Thymus (tissue), 14 donors: ENCODE measurements at places on chromosomes 1 and 21. TPM values are rescaled to one million over a fixed set of nuclear protein-coding genes. Genes with fewer than 3 reads are reported as not detected.

CHRM3 gene
- polyA plus RNA-seq: 0.11 TPM

OR14K1 gene
- not detected for polyA plus RNA-seq

GRCh38 chr1:235063068-235063765 lies 65.4 kb downstream of the TOMM20 start:
- DNase-seq: no peak

DNA sequence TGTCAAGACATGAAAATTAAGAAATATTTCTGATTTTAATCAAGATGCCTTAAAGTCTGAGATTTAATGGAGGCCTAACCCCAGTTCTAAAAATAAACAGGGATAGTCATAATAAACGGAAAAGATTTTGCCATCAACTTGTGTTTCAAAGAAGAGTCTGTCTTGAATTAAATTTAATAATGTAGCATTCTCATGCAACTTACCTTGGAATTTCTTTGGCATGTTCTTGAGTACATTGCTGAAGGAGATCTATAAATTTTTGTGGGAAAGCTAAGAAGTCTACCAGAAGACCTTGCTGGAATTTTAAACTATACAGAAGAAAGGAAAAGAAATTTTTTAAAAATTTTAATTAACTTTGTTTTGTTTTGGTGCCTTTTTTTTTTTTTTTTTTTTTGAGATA lies 10.6 kb downstream of the SASS6 start:
- DNase-seq: no peak

- DNase-seq: no peak
Measured at GRCh38 chr1:4468386-4468785, 186.0 kb upstream of the AJAP1 start.

DNA sequence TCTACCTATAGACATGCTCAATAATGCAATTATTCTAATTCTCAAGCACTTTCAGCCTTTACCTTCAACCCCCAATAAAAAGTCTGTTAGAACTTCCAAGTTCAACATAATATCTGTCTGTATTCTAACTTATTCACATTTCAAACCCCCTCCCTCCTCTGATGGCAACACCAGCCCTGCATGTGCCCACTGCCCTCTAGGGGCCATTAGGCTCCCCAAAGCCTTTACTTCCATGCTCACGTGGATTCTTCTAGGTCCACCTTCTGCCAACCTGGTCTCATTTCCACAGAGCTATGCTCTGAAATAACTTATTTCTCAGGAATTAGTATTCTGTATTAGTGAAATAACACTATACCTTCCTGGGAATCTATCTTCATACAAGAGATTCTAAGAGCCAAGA lies 22.2 kb upstream of the KPRP start:
- DNase-seq: no peak

GRCh38 chr1:213676736-213677135 lies 311.0 kb upstream of the PROX1 start:
- no peak for DNase-seq

- DNase-seq: no peak
Measured at GRCh38 chr21:38260426-38260825, 3.6 kb downstream of the KCNJ15 start.
